DMS79 treated with DMSO at 0.1 percent for 48 hours (cell line): ENCODE measurements at places on chromosomes 2 and 18.

GRCh38 chr2:151525821-151526373, 116.2 kb downstream of the RIF1 start:
- DNase-seq = peak; percentile 50

GRCh38 chr2:207624185-207625013, 795 bp downstream of the METTL21A start:
- peak; percentile 59 for DNase-seq

DNA sequence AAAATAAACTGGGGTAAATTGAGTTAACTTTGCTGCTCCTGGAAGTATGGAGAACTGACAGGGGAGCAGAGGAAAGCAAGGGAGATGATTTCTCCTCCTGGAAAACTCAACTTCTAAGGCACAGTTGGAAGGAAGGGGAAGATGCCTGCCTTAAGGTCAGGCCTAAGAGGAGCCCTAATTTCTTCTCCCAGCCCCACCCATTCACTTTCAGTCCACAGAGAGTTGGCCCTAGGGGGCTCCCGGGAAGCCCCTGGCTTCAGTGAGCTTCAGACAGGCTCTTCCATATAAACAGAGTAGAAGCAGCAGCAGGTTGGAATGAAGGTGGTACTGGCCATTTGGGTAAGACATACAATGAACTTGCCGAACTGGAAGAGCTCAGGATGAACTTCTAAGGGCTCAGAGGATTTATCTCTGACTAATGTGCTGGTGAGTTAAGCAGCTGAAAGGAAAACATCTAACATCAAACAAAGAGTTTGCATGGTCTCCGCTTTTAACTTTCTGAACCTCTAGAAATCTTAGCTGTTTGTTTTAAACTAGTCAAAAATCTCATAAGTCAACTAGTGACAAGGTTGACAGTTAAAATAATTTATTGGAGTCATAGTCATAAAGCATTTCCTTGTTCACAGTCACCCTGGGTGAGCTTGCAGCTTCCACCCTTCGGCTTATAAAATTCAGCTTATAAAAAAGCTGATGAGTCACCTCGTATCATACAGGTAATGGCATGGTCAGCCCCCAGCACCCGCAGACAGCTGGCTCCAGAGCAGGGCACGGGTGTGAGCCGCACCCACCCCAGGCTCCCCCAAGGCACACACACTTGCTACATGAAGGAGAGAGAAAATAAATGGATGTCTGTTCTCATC, 9.8 kb downstream of the MALL start:
- DNase-seq = no peak

DNA sequence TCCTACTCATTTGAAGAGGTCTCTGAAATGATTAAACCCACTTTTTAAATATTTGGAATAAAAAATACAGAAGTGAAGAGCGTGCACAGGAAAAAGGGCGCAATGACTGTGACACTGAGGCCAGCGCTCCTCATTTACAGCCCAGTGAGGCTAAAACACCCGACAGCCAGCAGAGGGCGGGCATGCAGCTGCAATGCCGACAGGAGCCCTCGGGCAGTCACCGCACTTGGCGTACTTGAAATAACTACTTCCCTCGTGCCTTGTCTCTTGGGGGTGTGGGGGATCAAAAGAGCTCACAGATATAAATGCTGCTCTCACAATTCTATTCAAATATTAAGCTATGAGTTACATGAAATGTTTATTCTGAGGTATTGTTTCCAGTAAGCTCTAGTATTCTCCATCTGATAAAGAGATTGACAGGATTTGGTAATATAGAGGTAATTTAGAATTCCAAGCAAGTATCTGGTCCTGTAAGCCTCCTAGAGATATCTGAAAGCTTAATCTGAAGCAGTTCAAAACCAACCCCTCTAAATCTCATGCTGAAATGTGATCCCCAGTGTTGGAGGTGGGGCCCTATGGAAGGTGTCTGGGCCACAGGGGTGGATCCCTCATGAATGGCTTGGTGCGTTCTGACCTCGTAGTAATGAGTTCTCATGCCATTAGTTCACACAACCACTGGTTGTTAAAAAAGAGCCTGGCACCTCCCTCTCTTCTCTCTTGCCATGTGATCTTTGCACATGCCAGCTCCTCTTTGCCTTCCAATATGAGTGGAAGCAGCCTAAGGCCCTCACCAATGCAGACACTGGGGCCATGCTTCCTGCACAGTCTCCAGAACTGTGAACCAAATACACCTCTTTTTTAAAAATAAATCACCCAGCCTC, 93.6 kb downstream of the ZAP70 start:
- peak; percentile 77 for DNase-seq

- DNase-seq = no peak
These were observed 900.5 kb upstream of the CRIM1 start for GRCh38 chr2:35454966-35455638.
